ENCODE measurements at places on chromosomes 4 and X.

GRCh38 chr4:64520421-64520820, 111.2 kb upstream of the TECRL start:
- DNase-seq, result no peak

- DNase-seq, result no peak
These were observed 32.4 kb upstream of the PDLIM3 start for GRCh38 chr4:185567381-185568376.

DNA sequence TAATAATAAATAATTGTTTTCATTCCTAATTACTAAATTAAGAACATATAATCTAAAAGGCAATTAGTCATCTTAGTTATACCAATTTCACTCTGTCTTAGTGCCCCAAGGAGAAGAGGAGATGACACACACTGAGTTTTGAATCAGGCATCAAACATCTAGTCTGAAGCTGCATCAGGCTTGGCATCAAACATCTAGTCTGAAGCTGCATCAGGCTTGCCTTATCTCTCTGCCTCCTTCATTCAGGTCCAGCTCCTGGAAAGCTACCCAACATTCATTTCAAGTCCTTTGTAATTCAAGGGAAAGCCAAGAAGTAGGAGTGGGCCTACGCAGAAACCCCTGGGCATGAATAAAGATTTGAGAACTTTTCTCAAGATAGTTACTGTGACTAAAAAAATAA, 62.2 kb downstream of the SH3RF1 start:
- DNase-seq, result no peak

DNA sequence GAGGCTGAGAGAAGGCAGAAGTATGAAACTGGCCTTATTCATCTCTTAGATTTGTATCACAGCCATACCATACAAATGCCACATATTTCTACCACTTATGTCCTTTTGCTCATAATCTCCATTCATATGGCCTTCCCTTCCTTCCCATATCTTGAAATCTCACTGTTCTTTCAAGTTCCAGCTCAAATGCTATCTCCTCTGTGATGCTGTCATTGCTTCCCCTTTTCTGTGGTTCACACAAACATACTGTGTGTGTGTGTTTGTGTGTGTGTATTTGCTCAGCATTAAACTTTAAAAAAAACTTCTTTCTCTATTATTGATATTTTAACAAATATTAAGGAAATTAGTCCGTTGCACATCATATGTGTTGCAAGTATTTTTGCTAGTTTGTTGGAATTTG, 26.7 kb downstream of the PHKA1 start:
- DNase-seq, result no peak

DNA sequence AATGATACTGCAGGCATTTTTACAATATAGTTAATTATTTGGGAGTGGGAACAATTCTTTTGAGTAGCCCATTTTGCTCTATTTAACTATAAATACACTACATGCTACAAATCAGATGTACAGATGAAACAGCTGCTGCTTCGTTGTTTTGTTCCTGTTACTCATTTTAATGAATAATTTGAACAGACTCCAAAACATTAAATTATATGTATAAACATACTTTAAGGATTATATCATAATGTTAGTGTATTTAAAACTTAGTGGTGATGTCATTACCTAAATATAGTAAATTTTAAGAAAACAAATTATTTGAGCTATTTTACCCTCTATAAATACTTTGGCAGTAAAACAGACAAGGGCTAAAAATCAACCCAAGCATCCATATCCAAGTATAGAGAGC, 60.7 kb downstream of the GAB1 start:
- no peak for DNase-seq

- DNase-seq, result no peak
These were observed 69.8 kb downstream of the RGS12 start for GRCh38 chr4:3362431-3363287.

- no peak for DNase-seq
These were observed 13.2 kb upstream of the PCDH18 start for GRCh38 chr4:137545461-137545861.

- DNase-seq, result no peak
These were observed 91.9 kb upstream of the CPEB2 start for GRCh38 chr4:14910411-14910810.

GRCh38 chrX:44343412-44344141, at the start of gene EFHC2:
Gene EFHC2 (minus strand): TSS chrX:44343672. CDS start chrX:44343588, 84 bp downstream.
- no peak for DNase-seq

GRCh38 chrX:18151649-18152048, 69.0 kb downstream of the BEND2 start:
- DNase-seq, result no peak

DNA sequence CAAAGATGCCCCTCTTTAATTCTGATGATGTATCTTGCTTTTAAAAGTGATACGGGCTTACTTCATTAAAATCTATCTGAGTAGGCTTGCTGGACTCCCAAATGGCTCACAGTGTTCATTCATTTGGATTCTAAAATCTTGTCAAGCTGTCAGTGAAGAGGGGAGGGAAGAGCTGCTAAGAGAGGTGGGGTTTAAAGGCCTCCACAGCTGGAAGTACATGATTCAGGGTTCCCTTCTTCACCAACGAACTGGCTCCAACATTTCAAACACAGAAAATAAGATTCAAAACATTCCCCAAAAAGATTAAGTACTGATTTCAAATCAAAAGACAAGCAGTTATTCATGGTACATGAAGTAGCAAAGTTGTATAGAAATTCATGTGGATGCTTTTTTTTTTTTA, 133.0 kb upstream of the NAP1L5 start:
- DNase-seq, result no peak

DNA sequence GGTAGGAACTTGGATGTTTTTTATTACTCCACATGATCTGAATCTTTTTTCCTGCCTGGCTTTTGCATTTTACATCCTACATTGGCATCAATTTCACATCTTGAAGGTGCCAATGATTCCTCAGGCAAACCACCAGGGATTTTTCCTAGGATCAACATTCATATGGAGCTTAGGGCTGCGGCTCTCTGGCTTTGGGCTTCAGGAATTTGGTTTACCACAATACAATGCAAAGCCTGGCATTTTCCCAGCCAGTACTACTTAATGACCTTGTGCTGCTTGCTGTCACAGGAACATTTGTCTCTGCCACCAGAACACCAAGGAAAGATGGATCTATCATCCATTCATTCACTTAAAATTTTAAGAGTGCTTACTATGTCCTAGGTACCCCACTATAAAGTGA, 180.7 kb downstream of the PDGFC start:
- DNase-seq, result no peak

- DNase-seq, result no peak
These were observed 125.4 kb downstream of the BCOR start for GRCh38 chrX:39972340-39972739.

GRCh38 chr4:96162636-96163035, 322.7 kb downstream of the PDHA2 start:
- no peak for DNase-seq

GRCh38 chrX:150844016-150844415, 54.5 kb downstream of the CD99L2 start:
- no peak for DNase-seq

GRCh38 chr4:120843849-120844527, 78.5 kb downstream of the PRDM5 start:
- no peak for DNase-seq

DNA sequence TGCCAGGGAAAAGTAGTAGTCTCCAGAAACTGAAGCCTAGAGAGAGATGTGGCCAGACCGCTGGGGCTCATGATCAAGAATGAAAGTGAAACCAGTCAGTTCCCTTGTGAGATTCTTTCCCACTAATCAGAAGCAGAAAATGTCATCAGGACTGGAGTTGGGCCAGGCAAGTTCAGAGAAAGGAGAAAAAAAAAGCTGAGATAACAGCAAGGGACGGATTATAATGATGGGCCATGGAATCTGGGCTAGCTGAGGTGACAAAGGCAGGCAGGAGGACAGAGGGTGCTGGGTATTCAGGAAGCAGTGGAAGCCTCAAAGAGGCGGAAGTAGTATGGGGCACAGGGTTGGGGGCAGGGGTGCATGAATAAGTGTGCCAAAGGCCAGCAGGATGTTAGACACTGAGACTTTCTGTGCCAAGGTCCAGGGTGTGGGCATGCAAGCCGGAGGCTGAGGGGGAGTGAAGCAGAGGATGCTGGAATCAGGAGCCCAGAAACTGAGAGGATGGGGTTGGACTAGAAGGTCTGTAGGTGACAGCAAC, 2.5 kb downstream of the CXorf38 start:
- no peak for DNase-seq

DNA sequence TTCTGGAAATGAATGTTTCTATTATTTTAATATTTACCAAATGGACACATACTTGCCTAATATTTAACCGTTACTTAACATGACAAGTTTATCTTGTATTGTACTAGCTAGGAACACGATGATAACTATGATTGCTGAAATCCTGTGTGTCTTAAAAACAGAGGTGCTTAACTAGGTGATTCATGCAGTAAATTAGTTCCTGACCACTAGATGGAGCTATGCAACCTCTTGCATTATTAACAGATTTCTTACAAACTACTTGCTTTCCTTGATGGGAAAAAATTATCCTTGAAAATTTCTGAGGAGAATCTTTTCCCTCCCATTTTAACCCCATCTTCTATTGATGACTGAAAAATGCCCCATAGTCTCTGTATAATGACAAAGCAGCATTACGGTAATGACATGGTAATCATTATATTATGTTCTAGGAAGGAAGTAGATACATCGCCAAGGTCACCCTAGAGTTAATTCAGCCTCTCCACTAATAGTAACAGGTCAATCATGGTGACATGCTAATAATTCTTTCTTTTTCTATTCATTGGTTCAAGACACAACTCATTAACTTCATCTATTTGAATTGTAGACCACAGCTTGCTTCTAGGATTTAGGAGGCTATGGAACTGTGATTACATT, 844.2 kb downstream of the RAPGEF2 start:
- DNase-seq, result peak; percentile 56

DNA sequence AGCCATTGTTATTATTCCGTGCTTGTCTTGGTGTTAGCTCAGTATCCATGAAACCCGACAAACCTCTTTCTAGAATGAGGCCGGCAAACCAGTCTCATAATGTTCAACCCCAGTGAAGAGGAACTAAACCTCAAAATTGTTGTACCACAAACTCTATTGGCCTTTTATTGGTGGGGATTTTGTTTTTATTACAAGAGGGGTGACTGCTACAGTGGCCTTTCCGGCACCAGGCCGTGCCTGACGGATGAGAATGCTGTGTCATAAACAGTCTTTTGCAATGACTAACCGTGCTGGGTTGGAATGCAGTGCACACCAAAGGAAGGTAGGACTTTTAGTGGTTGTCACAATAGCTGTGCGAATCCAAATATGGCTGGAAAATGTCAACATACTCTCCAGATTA, 60.8 kb downstream of the SHROOM2 start:
- no peak for DNase-seq

- no peak for DNase-seq
These were observed 26.0 kb downstream of the ADH4 start for GRCh38 chr4:99117876-99118693.

DNA sequence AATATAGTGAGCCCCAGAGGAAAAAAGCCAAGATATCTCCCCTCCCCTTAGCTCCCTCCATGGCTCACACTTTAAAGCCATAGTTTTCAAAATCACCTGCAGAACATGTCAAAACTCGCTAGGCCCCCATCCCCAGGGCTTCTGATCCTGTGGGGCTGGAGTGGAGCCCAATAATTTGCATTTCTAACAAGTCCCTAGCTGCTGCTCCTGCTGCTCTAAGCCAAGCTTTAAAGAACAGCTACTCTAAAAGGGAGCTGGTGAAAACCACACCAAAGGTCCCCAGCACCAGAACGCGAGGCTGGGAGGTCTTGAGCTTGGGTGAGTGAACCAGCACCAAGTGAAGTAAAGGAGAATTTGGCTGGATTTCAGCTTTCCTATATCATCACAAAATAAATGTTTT, 237.1 kb downstream of the ZNF674 start:
- DNase-seq, result no peak

- no peak for DNase-seq
These were observed 17.1 kb downstream of the NAT8L start for GRCh38 chr4:2075987-2076907.

DNA sequence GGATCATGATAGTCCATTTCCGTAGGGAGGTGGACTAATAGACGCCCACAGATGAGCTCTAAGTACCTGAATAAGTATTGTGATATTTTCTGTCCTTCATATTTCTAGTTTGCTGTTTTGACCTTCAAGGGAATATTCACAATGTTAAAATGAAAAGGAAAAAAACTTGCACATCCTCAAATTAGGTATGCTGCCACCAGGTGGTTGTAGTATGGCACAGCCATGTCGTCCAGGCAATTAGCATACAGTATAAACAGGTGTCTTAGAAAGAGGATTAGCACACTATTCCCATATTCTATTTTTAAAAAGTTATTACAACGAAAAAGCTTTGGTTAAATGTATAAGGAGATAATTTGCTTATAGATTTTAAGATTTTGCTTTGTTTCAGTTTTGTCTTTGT, 802.0 kb downstream of the RPA4 start:
- DNase-seq, result no peak

GRCh38 chr4:169934794-169935429, 91.3 kb downstream of the MFAP3L start:
- DNase-seq, result no peak

GRCh38 chr4:183139972-183140570, 41.0 kb downstream of the WWC2 start:
- no peak for DNase-seq

DNA sequence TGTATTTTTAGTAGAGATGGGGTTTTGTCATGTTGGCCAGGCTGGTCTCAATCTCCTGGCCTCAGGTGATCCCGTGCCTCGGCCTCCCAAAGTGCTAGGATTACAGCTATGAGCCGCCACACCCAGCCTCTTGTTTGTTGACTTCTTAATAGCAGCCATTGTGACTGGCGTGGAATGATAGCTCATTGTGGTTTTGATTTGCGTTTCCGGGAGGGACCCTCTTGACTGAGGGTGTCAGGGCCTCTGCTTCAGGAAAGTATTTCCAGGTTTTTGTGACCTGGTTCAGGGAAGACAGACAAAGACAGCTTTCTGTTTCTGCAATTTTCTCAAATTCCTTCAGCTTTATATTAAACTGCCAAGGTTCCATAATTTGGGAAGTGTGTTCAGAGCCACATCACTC, 15.1 kb downstream of the CSF2RA start:
- no peak for DNase-seq

DNA sequence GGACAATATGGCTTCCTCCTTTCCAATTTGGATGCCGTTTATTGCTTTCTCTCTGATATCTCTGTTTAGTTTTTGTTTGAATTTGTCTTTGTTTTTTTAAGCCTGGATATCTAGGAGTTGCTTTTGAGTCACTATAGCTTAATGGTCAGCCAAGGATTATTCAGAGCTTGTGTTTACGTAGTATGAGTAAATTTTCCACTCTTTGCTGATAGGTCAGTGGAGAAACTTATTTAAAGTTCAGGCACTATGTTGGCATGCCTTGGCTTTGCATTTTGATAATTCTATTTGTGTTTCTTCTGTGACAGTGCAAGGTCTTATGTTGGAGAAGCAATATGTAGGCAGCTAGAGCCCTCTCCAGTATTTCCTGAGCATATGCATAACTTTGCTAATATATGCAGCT, 315.2 kb downstream of the GRID2 start:
- DNase-seq, result no peak

DNA sequence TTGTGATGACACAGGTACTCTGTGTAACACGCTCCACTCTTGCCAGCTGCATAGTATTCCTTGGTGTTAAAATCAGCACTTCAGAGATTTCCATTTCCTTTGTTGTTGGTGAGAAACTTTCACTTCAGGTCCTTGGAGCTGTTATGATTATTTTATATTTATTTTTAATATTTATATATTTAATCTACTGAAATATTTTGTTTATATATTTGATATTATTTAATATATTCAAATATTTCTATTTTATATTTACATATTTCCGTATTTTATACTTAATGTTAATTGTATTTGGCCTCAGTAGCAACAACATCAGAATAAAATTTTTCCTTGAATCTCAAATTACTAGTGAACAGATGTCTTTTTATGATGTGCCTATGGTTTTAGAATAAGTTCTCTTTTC, 225.3 kb downstream of the MAGEB17 start:
- DNase-seq, result no peak

- DNase-seq, result no peak
These were observed 10.6 kb downstream of the PPEF2 start for GRCh38 chr4:75891611-75892010.

Data from right renal pelvis (tissue), 4 donors.